Transverse colon (tissue), 4 donors: ENCODE measurements at places on chromosomes 11 and 22.

- no peaks in the 10 kb centered on the region for H3K36me3 ChIP-seq
- H3K4me1 ChIP-seq = peaks cover 19% of the 10 kb centered on the region
- H3K4me3 ChIP-seq = no peak overlapping the region
- DNase-seq = peak; percentile 9
Observed at GRCh38 chr11:2208691-2209369, 37.2 kb upstream of the TH start.

GRCh38 chr11:108609682-108610081 is 16.1 kb upstream of the EXPH5 start:
- no peaks in the 10 kb centered on the region for H3K27me3 ChIP-seq
- H3K27ac ChIP-seq = no peak overlapping the region
- H3K4me1 ChIP-seq = no peaks in the 10 kb centered on the region
- H3K36me3 ChIP-seq = no peaks in the 10 kb centered on the region
- H3K4me3 ChIP-seq = no peak overlapping the region
- DNase-seq = no peak

- peaks cover 3% of the 10 kb centered on the region for H3K27me3 ChIP-seq
- DNase-seq = peak; percentile 26
- peaks cover 11% of the 10 kb centered on the region for H3K4me1 ChIP-seq
- peak overlapping the region; percentile 98 for H3K4me3 ChIP-seq
Observed at GRCh38 chr11:70398834-70399680, 728 bp downstream of the CTTN start.

DNA sequence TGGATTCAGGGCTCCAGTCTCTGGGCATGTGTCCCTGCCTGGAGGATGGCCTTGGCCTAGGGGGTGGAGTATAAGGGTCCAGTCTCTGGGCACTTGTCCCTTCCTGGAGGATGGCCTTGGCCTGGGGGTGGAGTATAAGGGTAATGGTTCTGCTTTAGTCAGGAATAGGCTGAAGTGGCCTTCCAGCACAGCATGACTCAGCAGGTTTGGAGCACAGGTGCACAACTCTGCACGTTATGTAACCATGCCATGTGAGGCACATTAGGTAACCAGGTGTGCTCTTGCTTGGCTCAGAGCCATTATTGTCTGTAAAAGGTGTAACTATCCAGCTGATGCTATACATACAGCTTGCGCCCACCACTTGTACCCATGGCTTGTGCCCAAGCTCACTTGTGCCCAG is 48.4 kb upstream of the POLD3 start:
- H3K36me3 ChIP-seq = no peaks in the 10 kb centered on the region
- H3K4me3 ChIP-seq = no peak overlapping the region
- peaks cover 5% of the 10 kb centered on the region for H3K4me1 ChIP-seq
- H3K27ac ChIP-seq = no peak overlapping the region
- no peak for DNase-seq
- no peaks in the 10 kb centered on the region for H3K27me3 ChIP-seq

DNA sequence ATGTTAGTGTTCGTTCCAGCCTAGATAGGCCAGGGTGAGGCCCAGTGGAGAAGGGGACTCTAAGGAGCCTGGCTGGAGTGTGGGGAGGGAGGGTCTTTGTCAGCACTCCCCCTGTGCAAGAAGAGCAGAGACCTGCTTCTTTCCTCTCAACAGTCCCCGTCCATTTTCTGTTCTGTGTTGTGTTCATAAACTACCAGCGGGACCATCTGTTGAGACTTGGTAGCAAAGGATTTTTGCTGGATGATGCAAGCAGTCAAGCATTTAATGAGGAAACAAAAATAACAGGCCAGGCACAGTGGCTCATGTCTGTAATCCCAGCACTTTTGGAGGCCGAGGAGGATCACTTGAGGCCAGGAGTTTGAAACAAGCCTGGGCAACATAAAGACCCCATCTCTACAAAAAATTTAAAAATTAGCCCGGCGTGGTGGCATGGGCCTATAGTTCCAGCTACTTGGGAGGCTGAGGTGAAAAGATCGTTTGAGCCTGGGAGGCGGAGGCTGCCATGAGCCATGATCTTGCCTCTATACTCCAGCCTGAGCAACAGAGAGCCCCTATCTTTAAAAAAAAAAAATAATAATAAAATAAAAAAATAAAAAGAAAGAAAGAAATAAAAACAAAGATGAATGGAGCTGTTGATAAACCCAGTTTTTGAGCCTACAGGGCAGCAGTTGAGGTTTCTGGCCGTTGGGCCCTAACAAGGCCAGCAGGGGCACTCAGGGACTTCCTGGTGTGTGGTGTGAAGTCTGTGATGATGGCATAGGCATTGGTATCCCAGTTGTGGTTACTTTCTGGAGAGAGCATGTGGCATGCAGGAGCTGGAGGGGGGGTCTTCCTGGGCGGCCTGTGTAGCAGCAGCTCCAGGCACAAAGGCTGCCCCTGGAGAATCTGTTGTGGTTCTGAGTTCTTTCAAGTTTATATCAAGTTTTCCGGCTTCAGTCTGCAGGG is 1.7 kb upstream of the TXNRD2 start:
- no peak for DNase-seq
- no peaks in the 10 kb centered on the region for H3K36me3 ChIP-seq
- H3K27me3 ChIP-seq = no peaks in the 10 kb centered on the region
- peak overlapping the region; percentile 61 for H3K4me3 ChIP-seq
- H3K4me1 ChIP-seq = peaks cover 30% of the 10 kb centered on the region

GRCh38 chr11:63999349-64000025 is 13.2 kb downstream of the OTUB1 start:
- H3K36me3 ChIP-seq = peaks cover 11% of the 10 kb centered on the region
- no peak overlapping the region for H3K27ac ChIP-seq
- peak; percentile 50 for DNase-seq
- no peak overlapping the region for H3K4me3 ChIP-seq
- peaks cover 18% of the 10 kb centered on the region for H3K4me1 ChIP-seq
- H3K27me3 ChIP-seq = no peaks in the 10 kb centered on the region

DNA sequence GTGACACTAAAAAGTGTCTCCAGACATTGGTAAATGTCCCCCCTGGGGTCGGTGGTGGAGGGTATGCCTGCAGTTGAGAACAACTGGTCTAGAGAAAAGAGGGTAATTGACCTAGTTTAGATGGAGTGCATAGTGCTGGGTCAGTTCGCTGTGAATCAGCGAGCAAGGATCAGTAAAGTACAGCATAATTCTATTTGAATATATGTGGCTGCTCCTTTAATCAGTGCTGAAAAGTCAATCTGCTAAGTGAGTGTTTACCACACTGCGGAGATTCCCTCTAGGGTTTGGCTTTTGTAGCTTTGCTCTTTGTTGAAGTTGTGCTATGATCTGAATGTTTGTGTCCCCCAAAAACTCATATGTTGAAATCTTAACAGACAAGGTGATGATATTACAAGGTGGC is 15.0 kb downstream of the CAVIN3 start:
- no peak overlapping the region for H3K27ac ChIP-seq
- no peak for DNase-seq
- no peak overlapping the region for H3K4me3 ChIP-seq
- no peaks in the 10 kb centered on the region for H3K36me3 ChIP-seq
- H3K4me1 ChIP-seq = no peaks in the 10 kb centered on the region

DNA sequence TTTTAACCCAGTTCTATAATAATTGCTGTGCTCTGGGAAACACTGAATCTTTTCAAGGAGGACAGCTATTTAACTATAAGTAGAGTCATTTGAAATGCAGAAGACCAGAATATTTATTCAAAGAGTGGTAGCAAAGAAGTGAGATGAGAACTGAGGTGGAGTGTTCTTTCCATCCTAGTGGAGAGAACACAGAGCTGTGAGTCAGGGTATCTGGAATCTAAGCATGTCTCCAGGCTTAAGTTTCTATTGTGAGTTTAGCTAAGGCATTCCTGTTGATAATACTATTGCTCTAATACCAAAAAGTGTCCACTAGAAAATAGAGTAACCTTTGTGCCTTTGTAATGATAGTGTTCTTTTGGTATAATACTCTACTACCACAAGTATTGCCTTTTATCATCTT is 32.4 kb downstream of the JAM3 start:
- DNase-seq = no peak
- H3K27me3 ChIP-seq = no peaks in the 10 kb centered on the region
- no peak overlapping the region for H3K4me3 ChIP-seq

GRCh38 chr22:41659941-41660340 is 28.7 kb downstream of the SNU13 start:
- no peak overlapping the region for H3K27ac ChIP-seq
- H3K4me1 ChIP-seq = no peaks in the 10 kb centered on the region
- H3K27me3 ChIP-seq = no peaks in the 10 kb centered on the region
- H3K36me3 ChIP-seq = no peaks in the 10 kb centered on the region
- no peak overlapping the region for H3K4me3 ChIP-seq
- DNase-seq = no peak

DNA sequence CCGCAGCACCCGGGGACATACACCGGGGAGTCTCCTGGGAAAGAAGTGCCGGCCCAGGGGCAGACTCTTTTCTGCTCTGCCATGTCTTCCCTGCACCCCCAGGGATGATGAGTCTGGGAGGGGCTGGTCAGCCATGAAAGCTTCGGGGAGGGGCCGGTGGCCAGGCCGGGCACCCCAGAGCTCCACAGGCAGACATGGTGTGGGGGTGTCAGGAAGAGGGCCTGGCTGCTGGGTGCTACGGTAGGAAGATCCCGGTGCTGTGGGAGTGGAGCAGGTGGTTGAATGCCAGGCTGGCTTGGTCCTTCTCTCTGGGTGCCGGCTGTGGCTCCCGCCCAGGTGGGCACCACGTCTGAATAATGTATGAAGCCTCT is 17.4 kb downstream of the LSP1 start:
- peaks cover 36% of the 10 kb centered on the region for H3K4me1 ChIP-seq
- H3K36me3 ChIP-seq = no peaks in the 10 kb centered on the region
- no peak overlapping the region for H3K4me3 ChIP-seq

- H3K27ac ChIP-seq = no peak overlapping the region
- no peak overlapping the region for H3K4me3 ChIP-seq
- H3K27me3 ChIP-seq = peaks cover 23% of the 10 kb centered on the region
- no peaks in the 10 kb centered on the region for H3K36me3 ChIP-seq
- peaks cover 3% of the 10 kb centered on the region for H3K4me1 ChIP-seq
Observed at GRCh38 chr11:1797391-1798125, 33.8 kb upstream of the CTSD start.

DNA sequence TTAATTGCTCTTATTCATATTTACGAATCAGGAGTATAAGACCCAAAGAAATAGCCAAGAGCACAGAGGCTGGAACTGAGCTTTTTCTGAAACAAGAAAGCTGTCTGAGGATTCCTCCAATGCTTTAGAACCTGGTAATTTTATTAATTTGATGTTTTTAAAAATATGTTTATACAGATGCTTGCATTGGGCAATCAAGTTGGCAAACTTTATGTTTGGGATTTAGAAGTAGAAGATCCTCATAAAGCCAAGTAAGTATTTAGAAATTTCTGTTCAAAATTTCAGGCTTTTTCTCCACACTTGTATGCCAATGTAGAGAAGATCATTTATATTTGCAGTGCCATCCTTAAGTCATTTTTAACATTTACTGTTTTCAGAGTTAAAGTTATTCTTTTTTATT is 24.3 kb upstream of the HIKESHI start:
- no peaks in the 10 kb centered on the region for H3K27me3 ChIP-seq
- H3K27ac ChIP-seq = no peak overlapping the region
- H3K36me3 ChIP-seq = peaks cover 20% of the 10 kb centered on the region
- DNase-seq = no peak
- no peak overlapping the region for H3K4me3 ChIP-seq

GRCh38 chr22:39234472-39234787 is 10.4 kb downstream of the PDGFB start:
- peak overlapping the region; percentile 32 for H3K27ac ChIP-seq
- peaks cover 72% of the 10 kb centered on the region for H3K27me3 ChIP-seq
- no peak for DNase-seq
- H3K4me3 ChIP-seq = no peak overlapping the region
- H3K36me3 ChIP-seq = no peaks in the 10 kb centered on the region

DNA sequence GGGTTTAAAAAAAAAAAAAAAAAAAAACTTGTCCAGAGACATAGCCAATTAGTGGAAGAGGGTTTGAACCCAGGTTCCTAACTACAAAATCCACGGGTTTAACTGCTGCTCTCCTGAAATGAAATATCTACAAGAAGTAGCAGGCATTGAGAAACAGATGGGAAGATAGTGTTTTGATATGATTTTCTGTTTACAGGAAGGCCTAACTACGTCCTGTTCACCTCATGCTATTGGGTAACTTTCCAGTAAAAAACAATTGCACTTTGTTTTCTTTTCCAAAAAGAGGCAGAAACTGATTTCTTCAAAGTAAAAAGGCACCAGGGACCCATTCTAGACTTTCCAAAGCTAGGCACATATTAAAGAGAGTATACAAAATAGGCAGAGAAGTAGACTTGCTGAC is 5.9 kb upstream of the C11orf91 start:
- peaks cover 9% of the 10 kb centered on the region for H3K4me1 ChIP-seq
- H3K27me3 ChIP-seq = no peaks in the 10 kb centered on the region
- H3K27ac ChIP-seq = peak overlapping the region; percentile 3
- H3K4me3 ChIP-seq = no peak overlapping the region
- no peak for DNase-seq

GRCh38 chr11:94539420-94539819 is 4.3 kb upstream of the FUT4 start:
- no peak overlapping the region for H3K4me3 ChIP-seq

- H3K36me3 ChIP-seq = no peaks in the 10 kb centered on the region
- H3K4me3 ChIP-seq = no peak overlapping the region
- H3K27me3 ChIP-seq = no peaks in the 10 kb centered on the region
- no peaks in the 10 kb centered on the region for H3K4me1 ChIP-seq
Observed at GRCh38 chr11:105244160-105244825, 104.7 kb upstream of the CARD18 start.

GRCh38 chr11:130480186-130480585 is 31.7 kb downstream of the ADAMTS15 start:
- H3K27me3 ChIP-seq = no peaks in the 10 kb centered on the region
- no peak for DNase-seq
- no peak overlapping the region for H3K4me3 ChIP-seq
- H3K4me1 ChIP-seq = peaks cover 5% of the 10 kb centered on the region
- H3K36me3 ChIP-seq = no peaks in the 10 kb centered on the region

GRCh38 chr11:112322173-112322790 is 61.6 kb upstream of the PLET1 start:
- no peak for DNase-seq
- peak overlapping the region; percentile 13 for H3K27ac ChIP-seq
- H3K4me3 ChIP-seq = no peak overlapping the region
- no peaks in the 10 kb centered on the region for H3K27me3 ChIP-seq

GRCh38 chr22:18059094-18059417 is 18.7 kb upstream of the PEX26 start:
- H3K36me3 ChIP-seq = no peaks in the 10 kb centered on the region
- H3K27ac ChIP-seq = peak overlapping the region; percentile 83
- no peaks in the 10 kb centered on the region for H3K27me3 ChIP-seq
- no peak for DNase-seq

DNA sequence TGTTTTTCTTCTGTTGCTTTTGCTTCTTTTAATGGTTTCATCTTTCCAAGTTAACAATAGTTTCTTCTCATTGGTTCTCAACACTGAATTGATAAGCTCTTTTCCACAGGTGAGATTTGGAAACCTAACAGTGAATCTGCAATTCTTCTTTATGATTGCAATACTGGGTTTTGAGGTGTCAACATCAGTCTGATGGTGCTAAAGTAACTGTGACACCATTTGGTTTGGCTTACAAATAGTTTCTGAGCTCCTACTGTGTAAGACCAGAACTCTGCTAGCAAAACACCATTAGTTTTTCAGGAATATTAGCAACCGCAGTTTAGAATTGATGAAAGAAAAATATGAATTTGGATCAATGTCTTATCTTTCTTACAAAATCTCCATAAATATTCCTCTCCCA is 58.6 kb downstream of the MAML2 start:
- H3K4me1 ChIP-seq = peaks cover 38% of the 10 kb centered on the region
- no peak overlapping the region for H3K27ac ChIP-seq
- no peaks in the 10 kb centered on the region for H3K27me3 ChIP-seq
- no peak overlapping the region for H3K4me3 ChIP-seq

GRCh38 chr11:44733877-44734276 is 7.1 kb downstream of the TSPAN18 start:
- H3K27ac ChIP-seq = peak overlapping the region; percentile 81
- H3K36me3 ChIP-seq = no peaks in the 10 kb centered on the region
- no peak overlapping the region for H3K4me3 ChIP-seq
